ENCODE measurements at places on chromosomes 6 and 20.

- DNase-seq = no peak
These were observed 19.1 kb downstream of the SPATA2 start for GRCh38 chr20:49896204-49896603.

DNA sequence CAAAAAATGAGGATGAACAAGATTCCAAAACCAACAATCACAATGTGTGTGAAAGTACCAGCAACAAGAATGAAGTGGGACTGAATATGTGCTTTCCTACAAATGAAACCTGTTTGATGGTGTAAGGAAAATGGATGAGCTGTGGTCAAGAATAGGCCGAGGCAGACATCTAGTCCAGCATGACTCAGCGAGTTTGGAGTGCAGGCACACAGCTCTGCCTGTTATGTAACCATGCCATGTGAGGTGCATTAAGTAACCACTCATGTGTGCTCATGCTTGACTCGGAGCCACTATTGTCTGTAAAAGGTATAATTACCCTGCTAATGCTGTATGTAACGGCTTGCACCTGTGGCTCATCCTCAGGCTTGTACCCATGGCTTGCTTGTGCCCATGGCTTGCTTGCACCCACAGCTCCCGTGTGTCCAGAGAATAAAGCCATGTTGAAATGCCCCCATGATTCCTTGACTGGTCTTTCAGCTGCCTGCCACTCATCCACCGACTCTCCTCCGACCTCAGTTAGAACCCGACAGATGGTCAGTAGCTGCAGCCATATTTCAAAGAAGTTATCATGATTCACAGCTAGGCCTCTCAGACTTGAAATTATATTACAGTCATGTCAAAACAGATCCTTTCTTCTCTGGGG lies 98.7 kb downstream of the BACH2 start:
- DNase-seq = no peak

DNA sequence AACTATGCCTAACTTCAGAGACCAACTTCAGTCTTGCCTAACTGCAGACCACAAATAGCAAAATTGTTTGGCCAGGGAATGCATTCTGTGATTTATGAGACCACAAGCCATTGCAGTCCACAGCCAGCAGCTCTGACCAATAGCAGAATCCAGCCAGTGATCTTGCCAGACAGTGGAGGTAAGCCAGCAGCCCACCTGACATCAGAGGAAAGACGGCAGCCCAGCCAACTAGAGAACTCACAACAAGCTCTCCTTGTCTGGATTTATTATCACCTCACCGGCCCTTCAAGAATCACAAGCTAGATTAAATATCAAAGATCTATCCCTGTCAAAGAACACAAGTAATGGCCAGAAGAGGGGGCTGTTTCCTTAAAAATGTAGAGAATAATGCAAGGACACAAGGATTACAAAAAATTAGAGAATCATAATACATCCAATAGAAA lies 66.5 kb upstream of the SLC35F1 start:
- no peak for DNase-seq

DNA sequence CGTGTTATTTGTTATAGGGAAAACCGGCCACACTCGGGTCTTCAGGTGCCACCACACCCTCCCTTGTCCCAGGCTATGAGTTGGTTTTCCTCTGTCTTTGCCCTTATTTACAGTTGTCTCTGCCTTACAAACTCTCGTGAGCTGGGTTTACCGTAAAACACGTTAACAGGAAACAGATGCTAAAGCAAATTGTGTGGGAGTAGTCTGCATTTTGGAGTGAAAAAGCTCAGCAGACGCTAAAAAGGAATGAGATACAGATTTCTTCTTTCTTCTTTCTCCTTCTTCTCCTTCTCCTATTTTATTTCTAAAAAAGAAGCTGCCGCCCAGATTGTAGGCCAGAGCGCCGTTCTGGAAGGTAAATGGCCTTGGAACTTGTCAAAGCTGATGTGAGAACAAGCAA lies 51.9 kb downstream of the APCDD1L start:
- no peak for DNase-seq

GRCh38 chr6:162962093-162962492 lies 234.3 kb downstream of the PACRG start:
- no peak for DNase-seq
